ENCODE measurements at places on chromosomes 2 and 18.

- DNase-seq = no peak
Measured at GRCh38 chr2:131055169-131056065, 37.8 kb downstream of the FAM168B start.

- DNase-seq = no peak
Measured at GRCh38 chr2:168176402-168176801, 71.0 kb downstream of the STK39 start.

- DNase-seq = no peak
Measured at GRCh38 chr18:48216639-48217257, 192.4 kb downstream of the ZBTB7C start.

- DNase-seq = no peak
Measured at GRCh38 chr2:122737429-122738077, 982.1 kb downstream of the TSN start.

DNA sequence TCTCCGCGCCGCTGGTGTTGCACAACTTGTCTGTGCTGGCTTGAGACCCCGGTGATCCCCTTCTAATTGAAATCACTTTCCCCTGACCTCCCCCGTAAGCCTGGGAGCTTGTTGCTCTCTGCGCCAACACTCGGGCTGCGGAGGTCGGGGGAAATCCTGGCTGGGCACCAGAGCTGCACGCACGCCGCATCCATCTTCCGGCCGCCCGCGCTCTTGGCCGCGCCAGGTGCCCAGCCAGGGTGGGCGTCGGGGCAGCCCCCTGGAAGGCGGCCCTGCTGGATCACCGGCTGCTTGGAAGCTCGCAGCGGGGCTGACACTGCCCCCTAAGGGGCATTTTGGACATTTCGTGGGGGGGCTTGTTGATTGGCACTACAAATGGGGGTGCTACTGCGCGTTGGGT, 280.3 kb upstream of the SKOR2 start:
- DNase-seq = no peak
